Aorta (tissue), 5 donors: ENCODE measurements at places on chromosomes 6 and 20. TPM values are rescaled to one million over a fixed set of nuclear protein-coding genes. Genes with fewer than 3 reads are reported as not detected.

ERMARD gene
- total RNA-seq = 15.0 TPM

DNA sequence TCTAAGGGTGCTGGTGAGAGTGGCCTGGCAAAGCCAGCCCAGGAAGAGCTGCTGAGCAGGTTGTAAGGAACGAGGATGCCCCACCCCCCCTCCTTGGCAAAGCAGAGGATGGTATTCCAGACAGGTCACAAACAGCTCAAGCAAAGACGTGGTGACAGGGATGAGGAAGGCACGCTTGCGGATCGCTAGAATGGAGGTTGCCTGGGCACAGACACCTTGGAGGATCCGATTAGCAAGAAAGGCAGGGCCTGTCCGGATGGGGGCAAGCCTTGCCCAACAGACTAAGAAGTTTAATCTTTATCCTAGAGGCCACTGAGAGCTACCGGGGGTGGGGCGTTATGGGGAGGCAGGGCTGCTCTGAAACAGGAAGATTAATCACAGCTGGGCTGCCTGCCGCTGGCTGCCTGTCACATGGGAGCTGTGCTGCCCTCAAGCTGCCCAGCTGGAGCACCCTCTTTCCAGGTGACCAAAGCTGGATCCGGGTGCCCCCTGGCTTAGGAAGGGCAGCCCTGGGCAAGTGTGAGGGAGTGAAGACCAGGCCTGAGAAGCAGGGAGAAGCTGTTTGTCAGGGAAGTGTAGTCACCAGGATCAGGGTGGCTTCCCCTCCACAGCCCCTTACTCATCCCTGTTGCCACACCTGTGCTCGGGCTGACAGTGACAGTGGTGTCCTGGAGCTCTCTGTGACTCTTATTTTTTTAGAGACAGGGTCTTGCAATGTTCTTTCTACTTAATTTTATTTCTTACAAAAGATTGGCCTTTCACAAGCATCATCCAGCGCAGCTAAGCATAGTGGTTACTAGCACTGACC is 9.1 kb upstream of the MAPK13 start:
- no peak for DNase-seq

- no peak for DNase-seq
Measured at GRCh38 chr6:52641388-52641787, 29.5 kb upstream of the TMEM14A start.

DNA sequence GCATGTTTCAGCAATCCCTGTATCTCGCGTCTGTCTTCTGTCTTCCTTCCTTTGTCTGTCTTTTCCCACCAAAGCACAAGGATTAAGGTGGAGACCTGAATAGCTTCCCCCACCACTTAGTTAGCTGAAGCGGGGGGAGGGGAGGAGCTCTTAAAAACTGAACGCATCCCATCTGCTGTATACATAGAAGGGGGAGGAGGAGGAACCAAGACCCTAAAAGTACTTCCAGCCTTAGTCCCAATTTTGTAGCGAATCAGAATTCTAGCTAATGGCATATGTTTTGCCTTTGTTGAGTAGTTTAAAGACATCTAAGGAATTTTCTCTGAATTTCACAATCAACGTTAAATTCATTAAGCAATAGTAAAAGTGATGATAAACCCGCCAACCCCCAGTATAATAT is 47.9 kb downstream of the GNAS start:
- no peak for DNase-seq
